ENCODE measurements at places on chromosomes 5 and 9.

- DNase-seq, result no peak
These were observed 95.2 kb upstream of the PHF24 start for GRCh38 chr9:34862836-34863235.

DNA sequence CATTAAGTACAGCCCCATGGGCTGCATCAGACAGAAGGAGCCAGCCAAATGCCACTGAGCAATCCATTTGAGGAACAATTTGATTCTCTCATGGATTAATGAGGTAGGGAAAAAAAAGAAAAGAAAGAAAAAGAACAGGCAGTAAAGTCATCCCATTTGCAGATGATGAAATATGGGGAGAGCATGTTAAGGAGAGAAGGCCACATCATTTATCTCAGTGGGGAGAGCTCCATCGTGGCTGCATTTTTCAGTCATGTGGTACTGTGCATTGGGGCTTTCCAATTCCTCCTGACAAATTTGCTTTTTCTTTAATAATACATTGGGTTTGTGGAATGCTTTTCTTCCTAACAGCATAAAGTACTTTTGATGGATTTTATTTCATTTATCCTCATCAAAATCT is 375.2 kb upstream of the TLE4 start:
- no peak for DNase-seq

DNA sequence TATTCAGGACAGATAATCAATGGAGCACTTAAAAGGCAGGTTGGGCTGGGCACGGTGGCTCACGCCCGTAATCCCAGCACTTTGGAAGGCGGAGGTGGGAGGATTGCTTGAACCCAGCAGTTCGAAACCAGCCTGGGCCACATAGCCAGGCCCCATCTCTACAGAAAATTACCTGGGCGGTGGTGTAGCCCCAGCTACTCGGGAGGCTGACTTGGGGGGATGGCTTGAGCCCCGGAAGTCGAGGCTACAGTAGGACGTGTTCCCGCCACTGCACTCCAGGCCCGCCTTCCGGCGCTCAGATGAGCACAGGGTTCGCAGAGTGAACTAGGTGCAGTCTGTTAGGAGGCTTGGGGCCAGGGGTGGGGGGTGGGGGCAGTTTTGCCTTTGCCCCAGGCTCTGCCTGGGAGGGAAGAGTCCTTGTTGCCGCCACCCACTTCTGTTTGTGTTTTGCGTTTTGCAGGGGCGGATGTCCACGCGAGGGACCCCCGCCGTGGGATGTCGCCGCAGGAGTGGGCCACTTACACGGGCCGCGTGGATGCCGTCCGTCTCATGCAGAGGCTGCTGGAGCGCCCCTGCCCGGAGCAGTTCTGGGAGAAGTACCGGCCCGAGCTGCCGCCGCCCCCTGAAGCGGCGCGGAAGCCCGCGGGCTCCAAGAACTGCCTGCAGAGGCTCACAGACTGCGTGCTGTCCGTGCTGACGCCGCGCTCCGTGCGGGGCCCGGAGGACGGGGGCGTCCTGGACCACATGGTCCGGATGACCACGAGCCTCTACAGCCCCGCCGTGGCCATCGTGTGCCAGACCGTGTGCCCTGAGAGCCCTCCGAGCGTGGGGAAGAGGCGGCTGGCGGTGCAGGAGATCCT is 85.2 kb downstream of the ANKRD33B start:
- no peak for DNase-seq

GRCh38 chr5:120367896-120368634 is 96.0 kb upstream of the PRR16 start:
- no peak for DNase-seq

GRCh38 chr9:71816916-71817451 is 48.7 kb upstream of the CEMIP2 start:
- no peak for DNase-seq

DNA sequence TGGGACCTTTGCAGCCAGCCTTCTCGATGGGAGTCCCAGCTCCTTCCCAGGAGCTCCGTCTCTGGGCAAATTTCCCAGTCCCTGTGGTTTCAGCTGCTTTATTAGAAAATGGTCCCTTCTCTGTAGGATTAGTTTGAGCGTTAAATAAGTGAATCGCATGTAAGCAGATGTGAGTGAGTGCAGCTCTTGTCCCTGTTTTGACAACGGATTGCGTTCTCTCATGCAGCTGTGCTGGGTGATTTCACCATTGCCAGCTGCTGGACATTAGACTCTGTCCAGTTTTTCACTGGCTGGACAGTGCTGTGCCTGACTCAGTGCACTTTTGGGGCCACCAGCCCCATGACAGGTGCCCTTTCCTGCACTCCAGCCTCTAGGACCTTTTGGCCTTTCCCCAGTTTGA is 11.6 kb upstream of the CEL start:
- no peak for DNase-seq

DNA sequence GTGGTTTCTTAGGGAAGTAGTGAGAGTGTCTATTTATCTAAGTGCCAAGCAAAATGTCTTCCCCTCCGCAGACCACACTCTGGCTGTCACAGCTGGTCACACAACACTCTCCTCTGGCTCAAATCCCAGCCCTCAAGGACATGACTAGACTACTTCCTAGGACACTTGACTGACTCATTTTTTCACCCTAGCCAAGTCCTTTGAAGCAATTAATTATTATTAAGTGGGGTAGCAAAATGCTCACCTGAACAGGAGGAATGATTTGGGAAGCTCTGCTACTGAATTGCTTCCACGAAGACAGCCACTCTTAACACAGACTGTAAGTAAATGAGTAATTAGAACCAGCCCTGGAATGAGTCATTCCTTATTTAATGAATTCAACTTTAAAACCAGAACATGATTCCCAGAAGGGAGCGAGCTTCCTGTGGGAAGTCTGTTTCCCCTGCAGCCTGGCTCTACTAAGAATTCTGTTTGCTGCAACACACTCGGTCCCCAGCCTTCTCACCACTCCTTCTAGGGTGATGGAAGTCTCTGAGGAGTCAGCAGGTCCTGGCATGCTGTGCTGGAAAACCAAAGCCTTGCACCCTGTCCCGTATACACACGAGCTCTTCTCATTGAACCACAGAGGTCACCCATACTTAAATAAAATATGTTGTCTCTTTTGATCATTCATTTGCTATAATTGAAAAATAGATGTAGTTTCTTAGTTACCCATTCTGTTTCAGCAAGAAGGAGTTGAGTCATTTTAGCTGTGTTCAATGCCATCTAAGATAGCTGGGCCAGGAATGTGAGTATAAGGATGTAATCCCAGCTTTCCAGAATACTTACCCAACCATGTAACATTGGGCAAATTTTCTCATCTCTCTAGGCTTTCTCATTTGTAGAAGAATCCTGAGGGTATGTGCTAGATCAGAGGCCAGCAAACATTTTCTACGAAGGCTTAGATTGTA is 218.6 kb upstream of the RASEF start:
- peak; percentile 57 for DNase-seq

GRCh38 chr5:173780235-173781234 is 107.6 kb upstream of the CPEB4 start:
- no peak for DNase-seq

DNA sequence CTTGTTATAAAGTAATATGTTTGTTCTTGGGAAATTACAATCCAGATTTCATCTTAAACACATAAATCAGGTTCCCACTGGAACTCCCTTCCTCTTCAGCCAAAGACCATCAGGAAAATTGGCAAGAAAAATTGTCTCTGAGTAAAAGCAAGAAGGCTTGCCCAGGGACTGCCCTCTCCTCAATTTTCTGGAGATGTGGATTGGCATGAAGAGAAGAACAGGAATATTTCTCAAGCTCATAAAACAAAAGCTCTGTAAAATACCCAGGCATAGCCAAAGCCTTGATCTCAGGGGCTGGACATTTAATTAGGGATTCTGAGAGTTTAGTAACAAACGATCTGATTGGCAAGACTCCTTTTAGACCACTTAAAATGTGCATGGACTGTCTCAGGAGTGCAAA is 223.4 kb downstream of the ZNF608 start:
- DNase-seq, result no peak

DNA sequence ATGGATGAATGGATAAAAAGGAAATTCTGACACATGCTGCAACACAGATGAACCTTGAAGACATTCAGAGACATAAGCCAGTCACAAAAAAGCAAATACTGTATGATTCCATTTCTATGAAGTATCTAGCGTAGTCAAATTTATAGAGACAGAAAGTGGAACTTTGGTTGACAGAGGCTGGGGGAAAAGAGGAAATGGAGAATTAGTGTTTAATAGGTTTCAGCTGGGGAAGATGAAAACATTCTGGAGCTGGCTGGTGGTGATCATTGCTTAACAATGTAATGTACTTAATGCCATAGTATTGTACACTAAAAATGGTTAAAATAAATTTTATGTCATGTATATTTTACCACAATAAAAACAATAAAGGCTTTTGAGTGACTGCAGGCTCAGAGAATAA is 24.2 kb downstream of the PPIC start:
- no peak for DNase-seq

- no peak for DNase-seq
These were observed 19.4 kb downstream of the GARNL3 start for GRCh38 chr9:127283917-127284497.

GRCh38 chr5:75374394-75374814 is 37.4 kb downstream of the HMGCR start:
- no peak for DNase-seq

DNA sequence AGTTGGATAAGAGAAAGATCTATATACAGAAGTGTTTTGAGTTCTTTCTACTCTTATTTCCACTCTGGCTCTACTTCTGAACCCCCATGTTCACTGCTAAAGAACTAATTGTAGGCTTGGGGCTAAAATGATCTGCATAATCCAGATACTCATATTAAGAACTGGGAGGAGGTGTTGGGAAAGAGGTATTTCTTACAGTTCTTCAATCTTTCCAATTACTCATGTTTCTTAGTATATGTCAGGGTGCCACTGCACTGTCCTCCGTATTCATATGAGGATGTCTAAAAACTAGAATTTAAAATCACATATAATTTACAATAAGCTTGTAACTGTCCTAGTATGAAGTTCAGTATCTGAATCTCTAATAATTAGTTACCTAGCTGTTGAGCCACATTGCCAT is 12.7 kb downstream of the NIPBL start:
- DNase-seq, result no peak

DNA sequence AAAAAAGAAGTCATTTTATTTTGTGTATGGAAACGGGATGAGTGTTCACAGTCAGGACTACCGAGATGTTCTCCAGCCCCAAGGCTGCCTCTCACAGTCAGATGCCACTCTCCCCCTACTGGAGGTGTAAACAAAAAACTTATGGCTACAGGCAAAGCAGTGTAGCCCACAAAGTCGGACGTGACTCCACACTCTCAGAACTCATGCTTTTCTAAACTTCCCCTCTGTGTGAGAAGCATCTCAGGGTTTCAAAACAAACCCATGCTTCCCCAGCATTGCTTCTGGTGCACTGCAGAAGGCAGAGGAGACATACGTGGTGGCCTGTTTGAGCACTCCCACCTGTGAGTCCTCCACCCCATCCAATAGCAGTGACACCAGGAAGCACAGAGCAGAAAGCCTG is 580.3 kb downstream of the BNC2 start:
- no peak for DNase-seq

DNA sequence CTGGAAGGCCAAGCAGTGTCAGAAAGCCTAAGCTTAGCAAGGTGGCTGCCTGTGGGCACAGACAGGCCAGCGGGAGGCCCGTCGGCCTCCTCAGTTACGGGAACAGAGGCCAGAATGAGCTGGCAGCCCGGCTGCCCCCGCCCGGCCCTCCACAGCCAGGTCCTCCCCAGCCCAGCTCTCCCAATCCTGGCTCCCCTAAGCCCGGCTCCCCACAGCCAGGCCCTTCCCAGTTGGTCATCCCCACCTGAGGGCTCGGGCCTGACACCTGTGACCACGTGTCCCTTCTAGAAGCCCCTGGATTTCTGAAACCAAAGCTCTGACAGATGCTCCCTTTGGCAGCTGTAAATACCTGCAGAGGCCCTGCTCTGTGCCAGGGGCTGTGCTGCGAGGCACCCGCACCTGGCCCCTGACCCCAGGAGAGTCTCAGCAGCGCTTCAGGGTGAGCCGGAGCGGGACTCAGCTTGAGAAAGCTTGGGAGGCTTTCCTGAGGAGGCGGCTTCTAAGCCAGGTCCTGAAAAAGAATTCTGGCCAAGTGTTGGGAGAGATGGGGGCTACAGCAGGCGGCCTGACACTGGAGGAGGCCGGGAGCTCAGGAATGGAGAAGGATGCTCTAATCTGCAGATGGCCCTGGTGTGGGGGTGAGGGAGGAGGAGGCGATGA is 80.4 kb upstream of the OLFM1 start:
- DNase-seq, result no peak

GRCh38 chr9:131690941-131691573 is 48.8 kb downstream of the RAPGEF1 start:
- DNase-seq, result no peak

DNA sequence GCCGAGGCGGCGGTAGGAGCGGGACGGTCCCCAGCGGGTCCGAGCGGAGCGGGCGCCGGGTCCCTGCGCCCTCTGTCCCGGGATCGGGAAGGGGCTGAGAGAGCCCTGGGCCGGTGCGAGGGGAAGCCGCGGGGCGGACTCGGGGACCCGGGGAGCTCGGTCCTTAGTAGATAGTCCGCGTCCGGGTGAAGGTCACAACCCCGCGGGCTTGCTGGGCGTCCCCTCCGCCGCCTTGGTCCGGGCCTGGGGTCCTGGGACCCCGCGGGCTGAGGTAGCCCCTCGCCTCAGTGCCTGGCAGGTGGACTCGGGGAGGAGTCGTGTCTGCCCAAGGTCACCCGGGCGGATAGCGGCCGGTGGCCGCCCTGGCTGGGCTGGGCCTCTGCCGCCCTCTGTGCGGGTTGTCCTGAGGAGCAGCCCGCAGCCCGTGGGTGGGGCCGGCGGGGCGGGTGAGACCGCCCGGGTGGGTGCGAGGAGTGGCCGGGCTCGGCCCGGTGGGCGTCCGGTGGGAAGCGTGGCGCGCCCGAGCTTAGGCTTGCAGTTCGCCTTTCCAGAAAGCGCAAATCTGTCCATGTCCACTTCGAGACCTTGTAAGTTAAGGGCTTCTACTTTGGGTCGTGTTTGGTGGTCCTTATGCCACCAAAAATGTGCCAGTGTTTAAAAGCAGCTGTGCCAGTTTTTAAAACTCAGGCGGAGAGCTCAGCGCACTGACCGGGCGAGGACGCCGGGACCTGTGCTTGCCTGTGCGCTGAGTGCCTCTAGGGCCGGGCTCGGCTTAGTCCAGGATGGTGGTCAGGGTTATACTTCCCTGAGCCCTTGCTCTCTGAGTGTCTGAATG is 554 bp downstream of the SDHA start:
- no peak for DNase-seq

DNA sequence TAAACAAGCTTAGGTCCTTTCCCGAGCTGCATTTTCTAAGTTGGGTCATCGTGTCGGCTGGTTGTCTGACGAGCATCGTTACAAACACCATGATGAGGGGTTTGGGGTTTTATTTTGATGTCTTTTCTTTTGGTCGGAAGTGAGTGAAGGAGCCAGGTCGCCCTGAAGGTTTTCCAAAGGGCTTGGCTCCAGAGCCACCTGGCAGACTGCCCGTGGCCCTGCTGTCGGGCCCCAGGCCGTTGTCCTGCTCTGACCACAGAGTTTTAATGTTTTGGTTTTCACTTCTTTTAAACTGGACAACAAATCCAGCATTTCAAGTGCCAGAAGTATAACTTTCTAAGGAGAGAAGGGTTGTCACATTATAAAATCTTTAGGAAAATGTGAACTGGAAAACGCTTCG is 42.3 kb downstream of the TENT4A start:
- no peak for DNase-seq
